Activated CD4-positive, CD25-positive, alpha-beta regulatory T cell treated with anti-CD3 and anti-CD28 coated beads, Interleukin-2, amount 50 U/mL, for 24 hours (primary cell): ENCODE measurements at places on chromosomes 2 and 18.

DNA sequence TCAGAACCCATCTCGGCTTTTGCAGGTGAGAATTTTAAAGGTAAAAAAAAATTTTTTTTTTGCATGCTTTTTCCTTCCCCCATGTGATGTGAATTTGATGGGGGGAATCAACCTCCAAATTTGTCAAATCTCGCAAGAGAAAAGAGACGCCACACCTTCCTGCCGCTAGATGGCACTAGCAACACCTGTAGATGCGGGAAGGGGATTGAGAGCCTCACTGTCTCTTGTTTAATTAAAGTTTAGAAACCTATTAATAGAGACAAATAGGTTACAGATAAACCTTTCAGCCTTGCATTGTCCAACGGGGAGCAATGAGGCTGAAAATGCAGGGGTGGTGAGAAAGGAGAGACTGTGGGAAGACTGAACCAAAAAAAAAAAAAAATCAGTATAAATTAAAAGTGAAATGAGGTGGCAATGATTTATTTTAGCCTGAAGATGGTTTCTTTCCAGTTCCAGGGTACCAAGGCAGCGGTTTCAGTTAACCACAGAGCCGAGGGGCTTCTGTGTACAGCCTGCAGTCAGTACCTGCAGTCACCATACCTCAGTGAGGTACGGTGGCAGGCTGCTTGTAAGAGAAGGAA lies 84.6 kb downstream of the NRP2 start:
- no peak for ATAC-seq

DNA sequence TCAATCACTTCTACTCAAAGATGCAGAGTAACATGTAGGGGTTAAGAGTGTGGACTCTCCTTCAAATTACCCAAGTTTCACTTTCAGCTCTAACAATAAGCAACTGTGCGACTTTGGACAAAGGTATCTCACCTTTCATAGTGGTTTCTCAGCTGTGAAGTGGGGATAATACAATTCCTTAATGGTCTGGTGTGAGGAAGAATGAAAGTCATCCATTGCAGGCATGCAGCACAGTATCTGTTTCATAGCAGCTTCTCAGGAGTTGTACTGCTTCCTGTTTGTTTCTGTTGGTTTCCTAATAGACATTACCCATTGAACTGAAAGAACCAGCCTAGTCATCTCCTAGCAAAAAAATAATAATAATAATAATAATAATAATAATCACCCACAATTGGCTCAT lies 74.4 kb downstream of the DDX18 start:
- no peak for ATAC-seq

DNA sequence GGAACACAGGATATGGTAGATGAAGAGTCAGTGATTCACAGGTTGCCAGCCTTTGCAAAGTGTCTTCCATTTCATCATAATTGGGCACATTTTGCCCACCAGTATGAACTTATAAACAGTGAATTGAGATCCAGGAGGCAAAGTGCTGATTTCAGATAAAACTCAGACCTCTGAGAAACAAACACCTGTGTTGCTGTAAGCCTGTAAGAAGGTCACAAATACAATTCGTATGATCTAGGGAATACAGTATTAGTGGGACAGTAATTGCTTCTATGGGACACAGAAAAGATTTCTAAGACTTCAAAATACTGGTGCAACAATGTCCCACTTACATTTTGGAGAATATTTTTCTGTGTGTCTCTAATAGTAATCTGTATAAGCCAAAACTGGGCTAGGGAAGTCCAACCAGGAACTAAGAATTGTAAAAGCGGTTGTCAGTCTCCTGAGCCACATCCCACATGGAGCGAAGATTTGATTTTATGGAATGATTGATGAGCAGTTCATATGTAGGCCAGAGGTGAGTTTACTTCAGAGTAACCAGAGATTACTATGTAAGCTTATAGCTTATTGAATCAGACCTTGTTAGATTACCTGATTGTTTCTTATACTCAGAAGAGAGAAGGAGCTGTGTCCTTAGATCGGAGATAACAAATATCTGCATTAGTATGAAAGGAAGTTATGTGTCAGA lies 728.4 kb downstream of the LRRTM4 start:
- no peak for ATAC-seq

GRCh38 chr2:105926960-105927678 lies 182.4 kb downstream of the NCK2 start:
- ATAC-seq, result peak; percentile 61

DNA sequence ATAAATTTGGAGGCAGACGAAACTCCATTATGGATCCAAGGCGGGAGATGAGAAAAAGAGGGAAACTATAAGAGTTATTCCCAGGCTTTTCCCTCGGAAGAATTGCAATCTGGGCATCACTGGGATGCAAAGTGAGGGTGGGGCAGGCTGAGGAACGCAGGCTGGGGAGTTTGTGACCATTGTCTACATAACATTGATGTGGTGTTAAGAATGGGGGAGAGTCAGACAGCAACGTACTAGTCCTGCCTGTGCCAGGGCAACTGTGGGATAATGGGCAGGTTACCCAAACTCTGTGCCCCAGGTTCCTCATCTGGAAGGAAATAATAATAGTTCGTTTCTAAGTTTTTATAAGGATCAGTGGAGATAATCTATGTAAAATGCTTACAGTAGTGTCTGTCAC lies 84.4 kb upstream of the SIX2 start:
- ATAC-seq, result no peak

DNA sequence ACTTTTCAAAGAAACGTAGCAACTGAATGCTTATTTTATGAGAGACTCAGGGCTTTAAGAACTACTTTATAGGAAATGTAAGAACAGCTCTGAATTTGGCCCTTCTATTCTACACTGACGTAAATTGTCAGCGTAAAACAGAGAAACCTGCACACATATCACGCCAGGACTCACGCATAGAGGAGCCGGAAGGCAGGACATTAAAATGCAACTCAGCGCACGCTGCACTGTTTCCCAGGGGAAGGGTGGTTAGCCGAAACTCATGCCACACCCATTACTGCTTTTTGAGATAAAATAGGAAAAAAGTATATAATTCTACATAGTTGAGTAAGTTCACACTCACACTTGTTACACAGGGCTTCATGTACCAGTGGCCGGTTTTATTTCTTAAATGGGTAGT lies 7.4 kb downstream of the TUBB6 start:
- ATAC-seq, result no peak

GRCh38 chr2:45285311-45285710 lies 276.1 kb upstream of the SIX2 start:
- ATAC-seq, result no peak

- ATAC-seq, result no peak
These were observed 124.2 kb upstream of the EPB41L5 start for GRCh38 chr2:119888680-119889079.

DNA sequence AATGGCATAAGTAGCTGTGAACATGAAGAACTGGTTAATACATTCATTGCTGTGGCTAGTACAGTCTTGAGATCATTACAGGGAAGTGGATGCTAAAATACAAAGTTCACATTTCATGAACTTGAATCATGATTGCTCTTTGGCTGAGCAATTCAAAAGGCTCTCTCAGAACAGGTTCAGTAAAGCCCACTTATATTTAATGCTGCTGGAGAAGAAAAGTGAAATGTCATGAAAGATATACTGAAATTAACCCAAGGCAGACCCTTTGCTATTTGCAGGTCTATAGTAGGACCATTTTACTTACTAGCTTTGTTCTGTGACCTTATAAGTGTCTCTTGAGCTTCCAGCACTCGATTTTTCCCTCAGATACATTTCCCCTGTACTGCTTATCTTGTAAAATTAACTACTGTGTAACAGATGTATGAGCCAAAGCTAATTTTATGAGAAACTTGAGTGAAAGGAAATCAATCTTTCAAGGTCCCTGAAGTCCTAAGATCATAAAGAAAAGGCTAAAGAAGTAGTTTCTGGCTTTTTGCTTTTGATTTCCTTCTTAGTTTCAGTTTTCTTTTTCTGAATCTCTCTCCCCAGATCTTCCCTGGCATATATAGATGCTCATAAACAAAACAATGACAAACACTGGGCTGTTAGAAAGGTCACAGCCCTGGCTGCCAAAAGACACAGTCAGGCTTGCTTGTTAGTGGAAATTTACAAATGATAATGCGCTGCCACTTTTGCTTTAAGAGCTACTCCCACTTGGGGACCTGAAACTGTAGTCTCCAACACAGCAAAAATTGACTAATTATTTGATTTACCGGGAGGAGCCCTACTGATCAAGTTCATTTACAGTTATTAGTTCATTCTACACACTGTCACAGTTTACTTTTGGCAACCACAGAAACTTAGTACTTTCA lies 132.7 kb upstream of the XPO1 start:
- ATAC-seq, result peak; percentile 79

DNA sequence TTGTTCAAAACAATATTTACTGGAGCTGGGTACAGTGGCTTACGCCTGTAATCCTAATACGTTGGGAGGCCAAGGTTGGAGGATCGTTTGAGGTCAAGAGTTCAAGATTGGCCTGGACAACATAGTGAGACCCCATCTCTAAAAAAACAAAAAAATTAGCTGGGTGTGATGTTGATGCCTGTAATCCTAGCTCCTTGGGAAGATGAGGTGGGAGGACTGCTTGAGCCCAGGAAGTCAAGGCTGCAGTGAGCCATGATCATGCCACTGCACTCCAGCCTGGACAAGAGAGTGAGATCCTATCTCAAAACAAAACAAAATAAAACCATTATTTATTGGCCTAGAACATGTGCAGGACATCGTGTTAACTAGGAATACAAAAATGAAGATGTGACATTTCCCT lies 77.5 kb downstream of the COLEC12 start:
- ATAC-seq, result no peak

- no peak for ATAC-seq
These were observed 248.9 kb downstream of the OSR1 start for GRCh38 chr2:19109518-19109917.
